Karpas-422 (cell line): ENCODE measurements at places on chromosomes 6 and 20.

- no peak for DNase-seq
Measured at GRCh38 chr6:147642458-147642857, 134.0 kb downstream of the SAMD5 start.

DNA sequence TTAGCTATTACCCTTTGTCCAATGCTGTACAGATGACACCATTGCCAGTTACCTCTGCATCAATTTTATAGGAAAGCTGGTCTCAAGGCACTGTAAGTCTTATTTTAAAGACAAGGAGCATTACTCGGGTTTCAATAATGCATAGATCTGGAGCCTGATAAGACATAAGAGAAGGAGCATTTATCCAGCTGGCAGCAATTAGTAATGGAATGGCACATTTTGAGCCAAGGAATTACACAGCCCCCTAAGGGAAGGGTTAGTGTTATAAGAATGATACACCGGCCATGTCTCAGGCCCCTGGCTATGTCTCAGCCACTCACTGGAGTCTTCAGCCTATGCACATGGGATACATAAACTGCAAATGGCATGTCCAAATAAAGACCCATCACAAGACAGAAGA is 23.1 kb upstream of the TMEM242 start:
- no peak for DNase-seq

- DNase-seq, result no peak
Measured at GRCh38 chr6:170371588-170371987, 65.0 kb downstream of the FAM120B start.

DNA sequence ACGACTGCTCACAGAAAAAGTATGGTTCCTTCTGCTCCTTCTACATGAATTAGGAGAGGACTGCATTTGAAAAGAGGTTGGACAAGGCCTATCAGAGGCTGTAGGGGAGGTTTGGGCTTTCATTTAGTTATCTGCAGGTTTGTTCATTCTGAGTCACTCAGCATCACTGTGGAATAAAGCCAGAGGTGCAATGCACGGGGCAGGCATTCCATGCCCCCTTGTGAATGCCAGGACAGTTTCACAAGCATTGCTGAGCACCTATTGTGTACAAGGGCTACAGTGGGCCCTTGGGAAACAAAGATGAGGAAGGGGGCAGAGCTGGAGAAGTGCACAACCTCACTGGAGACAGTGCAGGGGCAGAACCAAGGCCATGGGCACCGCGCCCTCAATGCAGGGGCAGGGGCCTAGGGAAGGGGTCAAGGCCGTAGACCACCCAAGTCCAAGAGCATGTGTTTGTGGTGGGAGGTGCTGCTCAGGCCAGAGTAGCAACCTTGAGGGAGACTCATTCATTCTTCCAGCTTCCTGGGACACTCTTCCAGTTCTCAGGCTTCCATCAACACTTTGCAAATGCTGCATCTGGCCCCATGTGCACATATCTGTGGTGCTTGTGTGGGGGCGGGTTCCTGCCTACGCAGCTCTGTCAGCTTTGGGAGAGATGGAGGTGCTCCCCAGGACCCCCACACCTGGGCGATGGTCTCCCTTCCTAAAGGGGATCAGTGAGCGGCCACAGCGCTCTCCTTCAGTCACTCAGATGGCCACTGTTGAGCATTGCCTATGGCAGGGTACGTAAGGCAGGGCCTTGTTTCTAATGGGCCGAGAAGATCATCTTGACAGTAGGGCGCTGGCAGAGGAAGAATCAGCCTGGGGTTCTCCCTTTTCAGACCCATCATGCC is 204.5 kb downstream of the SYNDIG1 start:
- no peak for DNase-seq

GRCh38 chr6:142421285-142422117 is 119.7 kb downstream of the ADGRG6 start:
- DNase-seq, result no peak

GRCh38 chr20:19996917-19997316 is 20.2 kb upstream of the NAA20 start:
- DNase-seq, result no peak

- peak; percentile 60 for DNase-seq
Measured at GRCh38 chr6:161273274-161273751, 548 bp downstream of the AGPAT4 start.

DNA sequence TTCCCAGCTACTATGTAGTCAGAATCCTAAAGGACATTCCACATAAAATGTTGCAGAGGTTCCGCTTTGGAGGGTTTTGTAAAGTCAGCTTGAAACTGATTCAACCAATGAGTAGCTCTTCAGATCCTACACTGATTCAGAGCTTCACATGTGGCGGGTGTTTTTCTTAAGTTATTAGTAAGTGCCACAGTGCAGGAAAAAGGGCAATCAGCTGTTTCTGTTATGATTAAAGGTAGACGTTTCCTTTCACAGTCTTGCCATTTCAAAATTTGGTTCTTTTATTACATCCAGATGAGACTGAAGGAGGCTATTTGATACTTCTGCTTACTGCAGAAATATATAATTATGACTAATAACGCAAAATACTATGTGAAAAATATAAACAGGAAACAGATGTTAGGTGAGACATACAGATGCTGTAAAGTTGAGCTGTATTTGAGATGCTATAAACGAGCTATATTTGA is 443.9 kb downstream of the CDKAL1 start:
- DNase-seq, result no peak

DNA sequence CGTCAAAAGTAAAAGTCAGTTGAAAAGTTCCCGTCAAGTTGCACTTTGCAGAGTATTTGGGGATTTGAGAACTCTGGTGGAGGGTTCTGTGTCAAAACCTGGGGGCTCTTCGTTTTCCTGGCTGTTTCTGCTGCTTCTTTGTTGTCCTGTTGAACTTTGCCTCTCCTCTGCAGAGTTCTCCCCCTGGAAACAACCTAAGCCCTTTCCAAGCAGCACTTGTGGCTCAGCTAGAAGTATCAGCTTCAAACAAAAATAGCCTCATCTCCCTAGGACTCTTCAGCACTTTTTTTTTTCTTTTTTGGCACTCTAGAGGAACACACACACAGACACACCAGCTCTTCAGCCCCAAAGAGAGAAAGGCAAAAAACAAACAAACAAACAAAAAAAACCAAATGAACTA is at the start of gene TRDN:
Gene TRDN (minus strand): TSS at position 169 of the 400 bp plus-strand sequence. CDS start 175 bp downstream, outside the sequence.
- no peak for DNase-seq

DNA sequence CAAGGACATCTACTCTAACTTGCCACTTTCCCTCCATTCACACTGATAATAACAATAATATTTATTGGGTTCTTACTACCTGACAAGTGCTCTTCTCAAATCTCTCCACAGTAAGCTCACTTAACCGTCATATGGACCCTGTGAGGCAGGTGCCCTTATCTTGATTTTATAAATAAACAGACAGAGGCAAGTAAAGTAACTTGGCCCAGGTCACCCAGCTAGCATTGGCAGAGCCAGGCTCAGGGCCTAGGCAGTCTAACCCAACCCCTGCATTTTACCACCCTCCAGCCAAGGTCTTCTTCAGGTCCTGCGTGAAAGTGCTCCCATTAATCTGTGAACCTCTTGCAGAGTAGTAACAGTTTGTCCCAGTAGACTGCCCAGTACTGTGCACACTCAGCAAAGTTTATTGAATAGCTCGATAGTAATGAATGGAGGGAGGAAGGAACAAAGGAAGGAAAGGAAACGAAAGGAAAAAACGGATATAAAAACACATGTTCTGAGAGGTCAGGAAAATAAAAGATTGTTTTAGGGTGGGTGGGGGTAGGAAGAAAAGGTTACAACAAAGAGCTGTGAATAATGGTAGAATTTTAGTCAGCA is 17.0 kb upstream of the STX11 start:
- DNase-seq, result no peak

DNA sequence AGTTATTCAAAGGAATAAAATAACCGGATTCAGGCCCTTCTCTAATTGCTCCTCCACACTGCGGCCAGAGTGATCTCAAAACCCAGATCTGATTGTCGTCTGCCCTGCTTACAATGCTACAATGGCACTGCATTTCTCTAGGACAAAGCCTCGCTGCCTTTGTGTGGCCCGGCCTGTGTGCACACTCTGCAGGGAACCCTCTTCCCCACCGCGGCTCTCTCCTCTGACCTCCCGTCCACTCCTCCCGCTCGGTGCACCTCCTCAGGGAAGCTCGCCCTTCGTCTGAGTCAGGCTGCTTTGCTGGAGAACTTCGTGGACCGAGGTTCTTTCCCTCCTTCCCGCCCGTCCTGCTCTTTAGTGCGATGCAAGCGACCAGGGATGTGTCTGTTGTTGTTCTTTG is 101.6 kb upstream of the SNX9 start:
- DNase-seq, result no peak

- DNase-seq, result no peak
Measured at GRCh38 chr6:136920216-136920615, 1.9 kb upstream of the SLC35D3 start.

DNA sequence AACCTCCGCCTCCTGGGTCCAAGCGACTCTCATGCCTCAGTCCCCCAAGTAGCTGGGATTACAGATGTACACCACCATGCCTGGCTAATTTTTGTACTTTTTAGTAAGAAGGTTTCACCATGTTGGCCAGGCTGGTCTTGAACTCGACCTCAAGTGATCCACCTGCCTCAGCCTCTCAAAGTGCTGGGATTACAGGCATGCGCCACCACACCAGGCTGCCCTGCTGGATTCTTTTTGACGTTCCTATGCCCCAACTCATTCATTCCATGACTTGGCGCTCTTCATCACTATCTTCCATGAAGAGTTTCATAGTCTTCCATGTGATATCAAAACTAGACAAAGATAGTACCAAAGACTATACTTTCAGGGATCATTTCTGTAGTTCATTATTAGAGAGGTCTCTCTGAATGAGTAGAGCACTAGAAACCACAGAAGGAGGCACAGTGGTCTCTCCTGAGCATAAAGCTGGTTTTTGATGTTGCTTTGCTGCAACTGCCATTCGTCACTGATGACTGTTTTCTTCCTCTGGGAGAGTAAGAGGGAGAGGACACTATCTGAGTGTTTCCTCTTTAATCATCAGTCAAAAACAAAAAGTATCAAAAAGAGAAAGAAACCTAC is 23.5 kb downstream of the DNAAF9 start:
- no peak for DNase-seq

DNA sequence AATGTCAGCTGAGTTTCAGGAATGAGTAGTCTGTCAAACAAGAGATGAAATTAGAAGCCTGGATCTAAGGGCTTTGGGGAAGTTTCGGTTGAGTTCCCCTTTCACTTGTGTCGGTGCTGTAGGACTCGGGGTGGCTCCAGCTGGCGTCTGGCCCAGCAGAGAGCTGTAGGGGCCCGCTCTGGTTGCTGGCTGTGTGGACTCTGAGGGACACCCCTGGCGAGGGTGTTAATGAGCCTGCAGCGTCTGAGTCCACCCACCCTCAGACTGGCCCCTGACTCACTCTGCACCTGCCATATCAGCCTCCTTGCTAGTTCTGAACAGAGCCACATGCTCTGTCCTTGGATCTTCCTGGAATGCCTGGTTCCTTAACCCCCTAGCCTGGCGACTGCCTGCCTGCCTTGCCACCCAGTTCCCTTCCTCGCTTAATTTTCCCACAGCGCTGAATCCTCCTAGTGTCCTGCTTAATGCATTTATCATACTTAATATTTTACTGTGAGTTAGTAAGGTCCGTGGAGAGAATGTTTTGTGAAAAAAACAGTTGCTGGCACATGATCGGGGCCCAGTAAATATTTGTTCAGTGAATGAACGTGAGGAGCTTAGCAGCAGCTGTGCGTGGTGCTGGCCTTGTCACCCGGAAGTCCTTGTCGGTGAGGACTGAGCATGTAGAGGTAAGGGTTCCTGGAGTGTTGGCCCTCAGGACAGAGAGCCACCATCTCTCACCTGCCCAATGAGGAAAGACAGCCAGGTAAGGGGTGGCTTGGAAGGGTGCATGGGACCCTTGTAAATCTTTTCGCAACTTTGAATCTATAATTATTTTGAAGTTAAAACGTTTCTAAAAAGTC is 1.6 kb downstream of the DNAJC5 start:
- DNase-seq, result peak; percentile 85

- no peak for DNase-seq
Measured at GRCh38 chr20:25148181-25148981, 47.1 kb upstream of the ENTPD6 start.

GRCh38 chr6:93749191-93749590 is 329.8 kb upstream of the EPHA7 start:
- DNase-seq, result no peak

GRCh38 chr6:12203001-12203400 is 87.2 kb upstream of the EDN1 start:
- DNase-seq, result no peak

- no peak for DNase-seq
Measured at GRCh38 chr6:111602481-111603011, 3.1 kb downstream of the TRAF3IP2 start.

- no peak for DNase-seq
Measured at GRCh38 chr6:114342826-114343781, at the start of gene HS3ST5. Gene HS3ST5 (minus strand): TSS chr6:114343023. CDS start chr6:114062845, 280,178 bp downstream.

GRCh38 chr6:13303668-13304017 is 24.7 kb downstream of the TBC1D7 start:
- DNase-seq, result no peak

GRCh38 chr6:147970970-147971369 is 371.7 kb upstream of the SASH1 start:
- DNase-seq, result peak; percentile 63

DNA sequence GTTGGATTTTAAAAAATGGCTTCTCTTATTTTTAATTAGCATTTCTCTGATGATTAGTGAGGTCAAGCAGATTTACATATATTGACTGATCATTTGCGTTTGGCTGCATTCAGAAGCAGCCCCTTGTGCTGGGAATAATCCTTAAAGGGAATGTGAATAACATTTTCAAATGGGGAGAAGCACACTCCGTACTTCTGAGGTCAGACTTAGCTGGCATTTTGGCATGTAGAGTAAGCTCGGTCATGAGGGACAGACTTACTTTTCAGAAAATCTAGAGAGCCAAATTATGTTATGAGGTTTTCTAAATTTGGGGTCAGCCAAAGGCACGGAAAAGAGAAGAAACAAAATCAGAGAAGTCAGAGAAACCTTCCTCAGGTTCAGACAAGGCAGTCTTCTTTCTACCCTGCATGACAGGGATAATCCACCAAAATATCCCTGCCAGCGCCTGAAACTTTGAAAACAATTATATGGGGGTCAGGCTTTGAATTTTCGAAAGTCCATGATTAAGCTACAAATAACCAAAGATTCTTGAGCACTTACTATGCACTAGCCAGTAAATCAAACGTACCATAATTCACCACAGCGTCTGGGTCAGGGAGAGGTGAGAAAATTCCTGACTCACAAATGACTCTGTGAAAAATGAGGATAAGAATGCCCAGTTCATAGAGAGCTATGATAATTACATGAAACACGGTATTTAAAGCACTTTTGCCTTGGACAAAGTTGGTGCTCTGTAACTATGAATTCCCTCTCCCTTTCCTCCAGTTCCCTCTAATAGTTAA is 44.9 kb downstream of the ADAT2 start:
- DNase-seq, result no peak

GRCh38 chr6:87095087-87095509 is at the start of gene CGA:
Gene CGA (minus strand): TSS chr6:87095106. CDS start chr6:87088200, 6,906 bp downstream.
- DNase-seq, result no peak

DNA sequence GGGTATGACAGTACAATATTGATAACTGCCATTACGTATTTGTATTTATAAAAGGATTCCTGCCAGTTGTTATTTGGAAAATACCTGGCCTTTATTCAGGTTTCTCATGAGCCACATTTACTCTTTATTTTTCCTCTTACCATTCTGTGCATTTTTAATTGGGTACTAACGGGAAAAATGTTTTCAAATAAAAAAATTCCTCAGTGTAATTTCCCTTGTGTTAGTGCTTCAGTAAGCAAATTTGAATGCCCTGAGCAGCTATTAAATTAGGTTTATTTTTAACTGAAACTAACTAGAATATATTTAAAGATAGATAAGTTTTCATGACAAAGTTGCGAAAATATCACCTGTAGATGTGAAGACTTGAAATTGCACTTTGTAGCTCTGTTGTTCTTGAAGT is 146.0 kb downstream of the PTCHD4 start:
- no peak for DNase-seq
